Ammon's horn (tissue), 1 donor: ENCODE measurements at places on chromosomes 7 and 10.

- DNase-seq = no peak
These were observed 1.2 kb downstream of the FLNC start for GRCh38 chr7:128831178-128831993.

GRCh38 chr7:24175603-24176002, 108.4 kb upstream of the NPY start:
- DNase-seq = no peak

DNA sequence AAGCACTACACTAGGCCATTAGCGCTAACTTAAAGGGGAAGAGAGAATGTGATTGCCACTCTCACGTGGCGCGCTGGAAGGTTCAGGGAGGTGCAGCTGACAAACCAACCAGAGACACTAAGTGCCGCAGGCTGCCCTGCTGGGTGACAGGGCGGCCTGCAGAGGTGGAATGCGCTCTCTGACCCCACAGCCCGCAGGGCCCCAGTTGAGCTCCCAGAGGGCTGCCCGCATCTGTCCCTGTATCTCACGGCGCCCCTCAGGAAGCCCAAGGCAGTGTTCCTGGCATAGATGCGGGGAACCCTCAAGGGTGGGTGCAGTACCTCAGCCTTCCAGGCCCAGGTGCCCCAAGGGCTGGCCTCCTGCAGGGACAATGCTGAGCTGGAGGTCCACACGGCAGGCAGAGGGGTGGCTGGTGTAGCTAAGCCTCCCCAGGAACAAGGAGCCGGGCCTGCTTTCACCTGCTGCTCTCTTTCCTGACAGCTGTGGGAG, 66.6 kb downstream of the CALML3 start:
- DNase-seq = no peak

GRCh38 chr7:105256761-105257231, 131.9 kb downstream of the SRPK2 start:
- no peak for DNase-seq

DNA sequence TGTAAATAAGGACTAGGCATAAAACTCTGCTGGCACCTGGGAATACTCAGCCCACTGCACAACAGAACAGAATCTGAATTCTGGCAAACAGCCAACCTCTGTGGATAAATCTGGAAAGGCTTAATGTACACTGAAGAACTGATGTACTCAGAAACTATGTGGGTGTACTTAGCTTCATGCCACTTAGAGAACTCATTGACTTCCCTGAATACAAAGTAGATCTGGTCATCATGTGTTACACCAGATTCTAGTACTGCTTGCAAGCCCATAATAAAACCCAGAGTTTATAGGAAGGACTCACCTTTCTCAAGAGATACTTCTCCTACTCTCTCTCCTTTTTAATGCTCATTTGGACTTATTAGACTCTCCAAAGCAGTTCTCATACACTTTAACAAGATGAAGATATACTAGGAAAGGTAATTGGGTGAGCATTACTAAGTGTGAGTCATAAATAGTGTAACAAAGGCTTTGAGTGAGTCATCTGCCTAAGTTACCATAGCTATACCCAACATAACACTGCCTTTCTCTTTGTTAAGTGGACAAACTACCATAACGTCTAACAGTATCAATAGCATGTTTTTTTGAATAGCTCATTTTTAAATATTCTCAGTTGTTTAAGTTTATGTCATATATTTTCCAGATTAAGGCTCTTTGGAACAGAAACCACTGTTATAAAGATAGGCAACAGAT, 309.1 kb downstream of the MDFIC start:
- DNase-seq = no peak

- DNase-seq = no peak
These were observed 3.2 kb downstream of the SPOCK2 start for GRCh38 chr10:72085166-72085565.
